ENCODE measurements at places on chromosomes 5 and 9. TPM values are rescaled to one million over a fixed set of nuclear protein-coding genes. Genes with fewer than 3 reads are reported as not detected.

MYO10 gene
- 0.13 TPM for total RNA-seq

GPR150 gene
- total RNA-seq: 0.66 TPM

TSLP gene
- total RNA-seq: not detected

DNA sequence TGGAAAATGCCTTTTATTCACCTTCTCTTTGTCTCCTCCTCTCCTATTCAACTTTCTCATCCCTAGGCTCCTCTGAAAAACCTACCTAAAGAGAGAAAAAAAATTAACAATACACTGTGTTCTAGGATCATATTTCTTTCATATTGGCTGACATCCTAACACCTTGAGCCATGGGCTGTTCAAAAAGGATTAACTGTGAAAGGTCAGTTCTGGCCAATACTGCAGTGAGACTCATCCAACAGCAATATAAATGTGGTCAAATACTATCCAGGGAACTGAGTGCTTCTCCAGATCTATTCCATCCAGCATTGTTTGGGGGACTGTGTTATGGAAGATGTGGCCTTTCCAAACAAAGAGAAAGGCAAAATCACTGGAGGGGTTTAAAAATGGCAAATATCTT lies 131.1 kb upstream of the MOCS2 start:
- H3K36me3 ChIP-seq: no peaks in the 10 kb centered on the region
- H3K4me1 ChIP-seq: no peaks in the 10 kb centered on the region
- DNase-seq: no peak

- no peak overlapping the region for H3K27ac ChIP-seq
- DNase-seq: no peak
- H3K4me1 ChIP-seq: no peaks in the 10 kb centered on the region
- H3K36me3 ChIP-seq: no peaks in the 10 kb centered on the region
- H3K4me3 ChIP-seq: no peak overlapping the region
These were observed 70.4 kb upstream of the NEK6 start for GRCh38 chr9:124187311-124187710.

GRCh38 chr5:64775291-64775690 lies 6.6 kb downstream of the CWC27 start:
- H3K4me3 ChIP-seq: no peak overlapping the region
- no peak for DNase-seq
- peaks cover under 1% of the 10 kb centered on the region for H3K4me1 ChIP-seq
- no peaks in the 10 kb centered on the region for H3K27me3 ChIP-seq
- H3K27ac ChIP-seq: no peak overlapping the region

GRCh38 chr9:125961072-125961471 lies 213.9 kb downstream of the PBX3 start:
- no peak overlapping the region for H3K27ac ChIP-seq
- no peak for DNase-seq
- H3K27me3 ChIP-seq: no peaks in the 10 kb centered on the region
- H3K4me1 ChIP-seq: no peaks in the 10 kb centered on the region
- no peak overlapping the region for H3K4me3 ChIP-seq

- no peak overlapping the region for H3K4me3 ChIP-seq
- no peaks in the 10 kb centered on the region for H3K4me1 ChIP-seq
These were observed 42.9 kb upstream of the GRIA1 start for GRCh38 chr5:153447534-153447933.

DNA sequence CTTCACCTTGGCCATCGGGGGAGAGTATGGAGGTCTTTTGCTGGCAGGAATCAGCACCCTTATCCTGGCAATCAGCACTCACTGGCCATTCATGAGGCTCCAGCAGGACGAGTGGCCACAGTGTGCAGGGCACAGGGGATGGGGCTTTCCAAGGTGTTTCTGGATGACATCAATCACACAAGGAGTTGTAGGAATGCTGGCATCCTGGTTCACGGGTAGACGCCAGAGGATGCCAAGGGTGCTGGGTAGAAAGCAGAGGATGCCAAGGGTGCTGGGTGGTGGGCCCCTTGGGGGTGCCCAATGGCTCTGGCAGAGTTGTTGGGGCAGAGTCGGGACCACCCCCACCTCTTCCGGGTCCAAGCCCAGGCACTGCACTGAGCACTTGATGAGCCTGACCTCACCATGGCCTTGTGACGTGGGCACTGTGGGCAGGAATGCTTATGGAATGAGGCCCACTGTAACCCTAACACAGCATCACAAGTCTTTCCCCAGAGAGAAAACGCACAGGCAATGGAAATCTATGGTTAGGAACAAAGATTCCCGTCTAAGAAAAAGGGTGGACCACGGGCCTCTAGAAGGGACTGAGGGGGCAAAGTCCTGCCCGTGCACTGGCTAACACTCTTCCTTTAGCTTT lies 29.1 kb downstream of the CEL start:
- no peak for DNase-seq
- no peaks in the 10 kb centered on the region for H3K36me3 ChIP-seq
- H3K27me3 ChIP-seq: no peaks in the 10 kb centered on the region
- H3K4me1 ChIP-seq: no peaks in the 10 kb centered on the region

GRCh38 chr5:169901896-169902295 lies 78.4 kb downstream of the INSYN2B start:
- H3K27me3 ChIP-seq: no peaks in the 10 kb centered on the region
- no peak for DNase-seq
- H3K27ac ChIP-seq: no peak overlapping the region
- no peaks in the 10 kb centered on the region for H3K4me1 ChIP-seq
- no peaks in the 10 kb centered on the region for H3K36me3 ChIP-seq

DNA sequence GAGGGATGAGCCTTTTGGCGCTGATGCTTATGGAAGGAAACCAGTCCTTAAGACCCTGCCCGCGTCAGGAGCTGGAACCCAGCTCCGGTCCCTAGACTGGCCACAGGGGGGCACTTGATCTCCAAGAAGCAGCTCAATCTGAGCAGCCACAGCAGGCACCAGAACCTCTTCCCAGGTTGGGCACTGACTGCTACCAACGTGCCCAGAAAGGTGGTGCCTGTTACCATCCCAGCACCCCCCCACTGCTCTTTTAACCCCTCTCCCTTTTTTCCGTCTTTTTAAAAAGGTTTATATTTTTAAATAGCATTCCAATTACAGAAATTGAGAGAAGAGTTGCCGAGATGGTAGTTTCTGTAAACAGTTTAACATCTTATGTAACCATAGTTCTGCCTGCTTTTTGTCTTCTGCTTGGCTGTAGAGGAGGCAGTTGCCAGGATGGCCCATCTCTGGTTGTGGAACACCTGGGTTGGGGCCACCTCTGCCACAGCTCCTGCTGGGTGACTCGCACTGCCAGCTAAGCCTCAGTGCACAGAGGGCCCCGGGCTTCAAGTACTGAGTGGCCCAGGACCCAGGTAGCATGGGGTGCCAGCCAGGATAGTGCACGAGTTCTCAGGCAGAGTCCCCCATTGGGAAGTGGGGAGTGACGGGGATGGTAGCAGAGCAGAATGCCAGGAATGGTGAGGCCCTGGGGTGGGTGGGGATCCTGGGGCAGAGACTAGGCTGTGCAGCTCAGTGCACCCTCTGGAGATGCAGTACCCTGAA lies 62.8 kb downstream of the PFDN1 start:
- no peak overlapping the region for H3K4me3 ChIP-seq

- H3K27me3 ChIP-seq: no peaks in the 10 kb centered on the region
- H3K27ac ChIP-seq: no peak overlapping the region
- no peaks in the 10 kb centered on the region for H3K36me3 ChIP-seq
- no peak overlapping the region for H3K4me3 ChIP-seq
- DNase-seq: no peak
- H3K4me1 ChIP-seq: no peaks in the 10 kb centered on the region
These were observed 8.8 kb upstream of the UBE2QL1 start for GRCh38 chr5:6439588-6440550.

DNA sequence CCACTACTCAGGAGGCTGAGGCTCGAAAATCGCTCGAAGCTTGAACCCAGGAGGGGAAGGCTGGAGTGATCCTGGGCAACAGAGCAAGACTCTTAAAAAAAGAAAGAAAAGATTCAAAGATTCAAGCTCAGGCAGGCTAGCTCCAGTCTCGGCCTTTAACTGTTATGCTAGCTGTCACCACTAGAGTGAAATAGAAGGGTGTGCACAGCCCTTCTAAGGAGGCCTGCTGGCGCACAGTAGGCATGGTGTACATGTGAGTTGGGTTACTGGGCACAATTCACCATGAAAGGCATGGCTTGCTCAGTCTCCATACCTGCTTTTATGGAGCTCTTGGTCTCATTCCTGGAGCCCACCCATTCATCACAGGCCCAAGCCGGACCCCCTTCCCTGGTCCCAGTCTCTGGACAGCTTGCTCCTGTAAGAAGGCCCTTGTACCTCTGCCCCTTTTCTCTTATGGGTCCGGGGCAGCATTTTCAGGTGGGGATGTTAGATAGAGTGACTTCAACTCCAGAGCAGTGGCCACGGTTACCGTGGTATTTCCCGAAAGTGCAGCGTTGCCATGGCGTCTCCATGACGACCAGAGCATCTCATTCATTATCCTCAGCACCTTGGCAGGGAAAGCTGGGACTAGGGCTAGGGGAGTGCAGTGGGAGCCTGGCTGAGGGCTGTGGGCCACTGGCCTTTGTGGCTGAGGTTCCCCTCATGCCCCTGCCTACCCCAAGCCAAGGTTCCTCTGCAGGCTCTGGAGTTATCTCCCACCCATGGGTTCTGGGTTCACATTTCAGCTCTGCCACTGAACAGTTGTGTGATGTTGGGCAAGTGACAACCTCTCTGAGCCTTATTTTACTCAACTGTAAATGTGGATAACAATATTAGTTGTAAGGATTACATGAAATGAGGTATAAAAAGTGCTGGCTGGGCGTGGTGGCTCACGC lies 5.7 kb downstream of the NDST1 start:
- no peaks in the 10 kb centered on the region for H3K36me3 ChIP-seq
- no peaks in the 10 kb centered on the region for H3K4me1 ChIP-seq
- no peaks in the 10 kb centered on the region for H3K27me3 ChIP-seq
- H3K27ac ChIP-seq: no peak overlapping the region
- no peak for DNase-seq
- H3K4me3 ChIP-seq: no peak overlapping the region
